ENCODE measurements at places on chromosomes 3 and 15.

- DNase-seq: no peak
Measured at GRCh38 chr3:72259755-72260587, 475.0 kb upstream of the PROK2 start.

- DNase-seq: no peak
Measured at GRCh38 chr3:184945886-184946625, 134.1 kb downstream of the VPS8 start.

DNA sequence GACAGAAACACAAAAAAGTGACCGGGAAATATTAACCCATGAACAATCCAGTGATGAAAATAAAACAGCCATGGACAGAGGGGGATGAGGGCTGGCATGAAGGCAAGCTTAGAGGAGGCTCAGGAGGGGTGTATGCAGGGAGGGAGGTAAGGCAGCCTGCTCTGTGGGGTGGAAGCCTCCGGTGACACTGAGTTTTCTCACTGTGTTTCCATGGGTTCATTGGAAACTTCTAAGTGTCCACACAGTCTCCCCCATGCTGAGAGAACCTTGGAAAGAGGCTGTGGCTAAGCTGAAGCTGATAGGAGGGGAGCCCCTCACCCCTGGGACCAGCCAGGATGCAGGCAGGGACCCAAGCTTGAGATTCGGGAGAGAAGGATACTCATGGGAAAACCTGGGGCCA, 6.8 kb upstream of the SKOR1 start:
- no peak for DNase-seq

- DNase-seq: no peak
Measured at GRCh38 chr15:71228403-71228802, 113.1 kb downstream of the THSD4 start.

- no peak for DNase-seq
Measured at GRCh38 chr15:39438799-39439592, 141.9 kb upstream of the THBS1 start.

DNA sequence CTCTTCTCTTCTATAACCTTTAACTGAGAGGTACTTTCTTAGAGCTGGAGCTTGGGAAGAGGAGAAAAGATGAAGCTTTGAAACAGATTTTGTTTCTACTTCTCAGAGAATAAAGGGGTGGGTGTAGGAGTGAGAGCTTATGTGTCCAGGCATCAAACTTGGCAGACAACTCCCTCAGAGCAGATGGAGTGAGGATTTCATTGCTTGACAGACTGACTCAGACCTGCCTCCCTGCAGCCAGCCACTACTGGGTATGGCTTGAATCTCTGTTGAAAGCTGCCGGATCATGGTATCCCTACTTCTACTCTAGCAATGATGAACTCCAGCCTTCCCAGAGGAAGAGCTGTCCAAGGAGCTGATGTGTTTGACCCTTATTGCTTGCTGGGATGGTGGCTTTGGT, 36.7 kb downstream of the SYN2 start:
- no peak for DNase-seq

DNA sequence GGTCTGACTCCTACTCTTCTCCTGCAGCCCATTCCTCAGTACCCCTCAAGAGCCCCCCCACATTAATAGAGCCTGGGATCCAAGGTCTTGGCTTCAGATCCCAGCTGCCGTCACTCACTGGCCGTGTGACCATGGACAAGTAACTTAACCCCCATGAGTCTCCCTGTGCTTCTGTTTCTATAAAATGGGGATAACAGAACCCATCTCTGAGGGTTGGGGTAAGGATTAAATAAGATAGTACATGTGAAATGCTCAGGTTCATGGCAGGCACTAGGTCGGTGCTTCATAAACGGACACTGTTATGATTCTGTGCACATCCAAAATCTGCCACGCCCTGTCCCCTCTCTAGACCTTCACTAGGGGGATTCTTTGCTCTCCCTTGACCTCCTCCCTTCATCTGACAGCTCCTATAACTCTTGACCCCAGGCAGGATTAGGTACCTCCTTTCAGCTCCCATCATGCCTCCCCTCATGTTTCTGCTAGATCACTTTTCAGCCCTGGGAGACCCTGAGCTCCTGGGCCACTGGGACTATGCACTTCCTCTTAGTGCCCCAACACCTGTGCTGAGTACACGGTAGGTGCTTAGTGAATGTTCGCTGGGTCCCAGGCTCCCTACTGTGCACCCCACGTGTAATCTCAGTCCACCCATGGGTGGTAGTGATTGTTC, 1.5 kb downstream of the CAND2 start:
- DNase-seq: no peak

DNA sequence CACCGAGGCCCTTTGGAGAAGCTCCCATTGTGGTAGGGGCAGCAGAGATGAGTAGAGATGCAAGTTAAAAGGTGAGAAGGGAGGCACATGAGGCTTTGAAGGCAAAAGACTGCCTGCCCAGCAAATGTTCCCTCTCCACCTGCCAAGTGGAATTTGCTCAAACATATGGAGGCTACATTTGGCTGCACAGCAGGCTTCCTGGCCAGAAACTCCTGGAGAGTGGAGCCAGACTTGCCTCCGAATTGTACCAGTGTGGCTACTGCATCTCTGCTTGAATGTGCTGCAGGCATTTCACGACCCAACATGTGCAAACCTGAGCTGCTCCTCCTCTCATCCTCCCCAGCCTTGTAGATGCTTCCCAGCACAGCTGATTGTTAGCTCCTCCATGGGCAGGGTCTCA, 229.2 kb downstream of the ZNF621 start:
- DNase-seq: no peak

DNA sequence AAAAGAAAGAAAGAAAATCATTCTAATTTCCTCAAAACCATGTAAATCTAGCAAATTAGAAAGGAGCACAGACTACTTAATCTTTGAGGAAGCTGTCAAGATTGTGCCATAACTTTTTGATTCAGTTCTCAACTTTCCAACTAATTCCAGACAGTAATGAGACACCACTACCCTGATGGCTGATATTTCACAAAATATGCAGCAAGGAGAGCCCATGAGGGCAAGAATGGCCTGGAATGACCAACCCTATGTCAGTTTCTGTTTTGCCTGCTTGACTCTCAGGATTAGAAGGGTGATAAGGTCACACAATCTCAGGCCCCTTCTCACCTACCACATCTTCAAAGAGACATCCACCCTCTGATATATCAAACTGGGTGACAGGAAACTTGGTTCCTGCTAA, 134.7 kb downstream of the MAGI1 start:
- no peak for DNase-seq

DNA sequence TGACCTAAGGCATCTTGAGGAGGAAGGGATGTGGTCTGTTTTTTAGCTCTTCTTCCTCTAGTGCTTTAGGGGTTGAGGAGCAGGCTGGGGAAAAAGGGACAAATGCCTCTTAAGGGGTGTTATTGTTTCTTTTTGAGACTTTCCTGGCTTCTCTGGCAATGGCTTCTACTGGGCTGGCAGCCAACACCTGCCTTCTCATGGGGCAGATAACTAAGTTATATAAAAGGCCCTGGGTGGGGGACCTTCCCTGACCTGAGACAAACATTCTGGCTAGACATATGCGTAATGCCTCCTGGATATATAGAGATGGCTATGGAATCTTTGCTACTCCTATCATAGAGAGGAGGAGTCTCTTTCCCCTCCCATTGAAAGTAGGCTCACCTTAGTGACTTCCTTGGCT, 179.2 kb upstream of the PROK2 start:
- no peak for DNase-seq

DNA sequence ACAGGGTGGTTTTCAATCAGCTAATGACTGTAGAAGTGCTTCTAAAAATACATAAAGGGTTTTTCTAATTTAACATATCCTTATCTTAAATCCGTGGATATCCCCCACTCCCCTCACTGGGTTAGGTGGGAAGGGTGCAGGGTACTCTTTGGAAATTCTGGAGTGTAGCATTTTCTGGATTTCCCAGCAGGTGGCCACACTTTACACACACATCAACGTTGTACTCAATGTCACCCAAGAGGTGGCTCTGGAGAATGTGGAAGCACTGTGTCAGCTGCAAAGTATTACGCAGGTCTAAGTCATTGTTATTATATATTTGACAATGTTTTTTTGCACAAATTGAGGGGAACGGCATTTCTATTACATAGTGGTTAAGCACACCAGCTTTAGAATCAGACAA, 168.8 kb downstream of the CHDH start:
- peak; percentile 5 for DNase-seq

- DNase-seq: no peak
Measured at GRCh38 chr3:143671626-143672025, 176.6 kb downstream of the SLC9A9 start.

DNA sequence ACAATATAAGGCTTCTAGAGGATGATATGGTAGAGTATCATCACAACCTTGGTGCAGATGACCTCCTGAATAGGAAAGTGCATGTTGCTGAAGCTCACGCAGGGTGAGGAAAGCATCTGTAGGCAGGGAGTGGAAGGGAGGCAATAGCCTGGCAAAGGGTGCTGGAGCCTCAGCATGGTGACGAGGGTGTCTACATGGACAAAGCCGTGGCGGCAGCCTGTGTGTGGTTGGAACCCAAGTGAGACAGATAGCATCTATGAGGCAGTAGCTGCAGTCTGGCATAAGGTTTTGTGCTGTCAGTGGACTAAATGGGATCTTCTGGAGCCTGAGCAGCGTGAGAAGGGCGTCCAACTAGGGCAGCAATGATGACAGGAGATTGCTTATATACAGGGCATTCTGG, 132.5 kb downstream of the DLG1 start:
- no peak for DNase-seq

DNA sequence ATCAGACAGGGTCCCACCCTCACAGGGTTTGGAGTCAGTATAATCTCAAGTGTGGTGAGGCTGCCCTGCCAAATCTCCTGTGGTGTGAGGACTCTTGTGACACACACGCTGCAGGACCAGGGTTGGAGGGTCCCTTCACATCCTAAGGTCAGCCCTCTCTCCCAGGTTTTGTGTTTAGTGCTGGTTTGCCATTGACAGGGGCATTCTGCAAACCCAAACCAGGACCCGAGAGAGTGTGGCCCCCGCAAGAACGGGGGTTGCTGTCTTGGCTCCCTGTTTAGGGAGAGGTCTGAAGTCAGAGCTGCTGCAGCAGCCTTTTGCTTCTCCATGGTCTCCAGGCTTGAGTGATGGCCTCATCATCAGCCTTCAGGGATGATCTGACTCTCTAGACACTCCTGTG, 14.7 kb downstream of the FAM107A start:
- DNase-seq: no peak

- no peak for DNase-seq
Measured at GRCh38 chr15:81280696-81281455, 43.1 kb downstream of the STARD5 start.

- no peak for DNase-seq
Measured at GRCh38 chr3:52458770-52459545, 3.6 kb downstream of the NISCH start.

DNA sequence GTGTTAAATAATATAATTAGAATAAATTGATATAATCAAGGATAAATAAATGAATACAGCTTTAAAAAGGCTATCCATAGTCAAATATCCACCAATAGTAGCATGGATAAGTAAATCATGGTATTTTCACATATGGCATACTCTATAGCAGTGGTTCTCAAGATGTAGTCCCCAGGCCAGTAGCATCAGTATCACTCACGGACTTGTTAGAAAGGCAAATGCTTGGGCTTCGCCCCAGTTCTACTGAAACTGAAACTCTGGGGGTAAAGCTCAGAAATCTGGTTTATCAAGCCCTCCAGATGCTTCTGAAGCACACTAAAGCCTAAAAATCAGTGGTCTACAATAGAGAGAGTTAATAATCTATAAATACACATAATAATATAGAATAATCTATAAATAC, 261.6 kb upstream of the TTC14 start:
- DNase-seq: no peak

DNA sequence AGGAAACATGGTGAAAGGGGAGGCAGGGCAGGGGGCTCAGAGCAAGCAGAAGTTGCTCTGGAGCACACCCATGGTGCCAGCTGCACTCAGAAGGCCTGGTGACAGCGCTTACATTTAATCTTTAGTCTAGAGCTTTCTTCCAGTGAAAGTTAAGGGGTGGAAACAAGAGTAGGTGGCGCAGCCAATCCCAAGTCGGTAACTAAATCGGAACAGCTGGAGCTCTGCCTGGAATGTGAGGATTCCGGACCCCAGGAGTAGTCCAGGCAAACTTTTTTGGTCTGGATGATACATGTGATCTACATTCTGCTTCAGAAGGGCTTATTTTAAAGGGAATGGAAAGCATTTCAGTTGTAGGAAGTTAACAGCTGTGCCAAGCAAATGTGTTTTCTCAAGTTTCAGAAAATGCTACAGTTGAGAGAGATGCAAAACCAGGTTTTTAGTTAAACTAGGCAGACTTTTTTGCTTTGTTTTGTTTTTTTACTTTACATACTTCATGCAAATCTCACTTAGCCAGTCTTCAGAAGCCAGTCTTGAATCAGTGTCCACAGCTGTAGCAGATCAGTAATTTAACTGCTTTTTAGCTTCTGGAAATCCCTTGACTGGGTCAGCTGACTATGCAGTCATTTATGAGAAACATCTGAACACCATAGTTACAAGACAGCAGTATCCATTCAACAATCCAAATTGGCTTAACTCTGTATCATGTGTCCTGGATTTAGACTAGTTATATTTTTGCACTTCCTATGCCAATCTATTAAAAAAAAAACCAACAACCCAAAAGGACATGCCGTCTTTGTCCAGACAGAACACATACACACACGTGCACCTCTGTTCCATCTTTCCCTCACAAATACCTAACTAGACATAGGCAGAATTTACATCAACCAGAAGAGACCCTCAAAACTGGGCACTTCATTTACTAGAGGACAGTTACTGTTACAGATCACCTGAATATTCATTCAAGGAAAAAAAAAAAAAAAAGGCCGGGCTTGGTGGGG, 33.2 kb downstream of the ZNF106 start:
- DNase-seq: peak; percentile 97

GRCh38 chr15:60076045-60076444, 71.9 kb downstream of the FOXB1 start:
- DNase-seq: no peak

- DNase-seq: no peak
Measured at GRCh38 chr3:12991481-12991837, 81.8 kb downstream of the IQSEC1 start.

DNA sequence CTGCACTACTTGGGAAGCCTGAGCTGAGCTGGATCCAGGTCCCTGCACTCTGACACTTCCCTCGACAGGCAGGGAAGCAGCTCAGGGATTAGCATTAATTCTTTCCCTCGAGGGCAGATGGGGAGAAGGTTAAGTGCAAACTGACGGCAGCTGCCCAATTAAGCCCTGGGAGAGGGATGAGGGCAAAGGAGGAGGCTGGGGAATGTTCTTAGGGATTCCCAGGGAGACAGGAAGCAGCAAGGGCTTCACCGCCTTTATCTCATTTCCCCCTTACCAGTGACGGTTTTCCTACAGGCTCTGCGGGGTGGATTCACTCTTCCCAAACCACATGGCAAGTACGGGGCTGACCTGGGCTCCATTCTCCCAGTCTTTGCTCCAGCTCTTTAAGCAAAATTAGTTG, 519.0 kb upstream of the PROK2 start:
- DNase-seq: no peak

DNA sequence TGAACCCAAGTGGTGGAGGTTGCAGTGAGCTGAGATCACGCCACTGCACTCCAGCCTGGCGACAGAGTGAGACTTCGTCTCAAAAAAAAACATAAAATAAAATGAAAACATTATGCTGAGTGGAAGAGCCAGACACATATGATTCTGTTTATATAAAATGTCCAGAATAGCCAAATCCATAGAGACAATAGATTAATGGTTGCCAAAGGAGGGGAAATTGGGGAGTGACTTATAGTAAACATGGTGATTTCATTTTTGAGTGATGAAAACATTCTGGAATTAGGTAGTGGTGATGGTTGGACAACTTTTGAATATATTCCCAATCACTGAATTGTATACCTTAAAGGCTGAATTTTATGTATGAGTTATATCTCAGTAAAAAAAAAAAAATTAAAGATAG, 172.0 kb upstream of the BFSP2 start:
- DNase-seq: no peak

All from fibroblast of the aortic adventitia (primary cell).